Fibroblast of skin of left biceps (primary cell): ENCODE measurements at places on chromosomes 3 and 15.

DNA sequence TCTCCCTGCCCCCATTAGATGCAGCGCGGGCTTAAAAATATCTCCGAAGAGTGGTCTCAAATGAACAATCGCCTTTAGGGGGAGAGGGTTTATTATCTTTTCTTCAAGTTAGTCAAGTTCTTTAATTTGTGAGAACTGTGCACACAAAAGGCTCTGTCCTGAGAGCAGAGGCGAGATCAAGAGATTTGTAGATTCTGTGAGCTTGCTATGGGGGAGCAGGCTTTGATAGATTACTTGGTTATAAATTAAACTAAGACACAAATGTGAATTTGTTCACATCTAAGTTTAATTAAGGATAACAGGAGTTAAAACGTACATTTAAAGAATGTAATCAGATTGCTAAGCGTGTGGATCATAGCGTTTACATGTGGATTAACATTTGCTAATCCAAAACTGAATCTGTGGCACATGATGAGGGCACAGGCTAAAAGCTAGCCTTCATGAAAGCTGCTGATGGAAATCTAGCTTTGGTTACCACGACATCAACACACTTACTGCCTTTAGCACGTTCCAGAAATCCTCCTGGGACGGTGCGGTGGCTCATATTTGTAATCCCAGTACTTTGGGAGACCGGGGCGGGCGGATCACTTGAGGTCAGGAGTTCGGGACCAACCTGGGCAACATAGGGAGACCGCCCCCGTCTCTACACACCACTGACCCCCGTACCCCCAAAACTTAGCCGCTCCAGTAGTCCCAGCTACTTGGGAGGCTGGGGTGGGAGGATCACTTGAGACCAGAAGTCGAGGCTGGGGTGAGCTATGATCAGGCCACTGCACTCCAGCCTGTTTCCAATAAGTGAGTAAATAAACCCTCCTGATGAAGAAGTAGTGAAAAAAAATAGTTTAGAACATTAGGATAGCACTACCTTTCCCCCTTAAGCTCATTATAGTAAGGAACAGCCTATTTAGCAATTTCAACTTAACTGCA lies 1.0 kb upstream of the PRTG start:
- no peak for DNase-seq

DNA sequence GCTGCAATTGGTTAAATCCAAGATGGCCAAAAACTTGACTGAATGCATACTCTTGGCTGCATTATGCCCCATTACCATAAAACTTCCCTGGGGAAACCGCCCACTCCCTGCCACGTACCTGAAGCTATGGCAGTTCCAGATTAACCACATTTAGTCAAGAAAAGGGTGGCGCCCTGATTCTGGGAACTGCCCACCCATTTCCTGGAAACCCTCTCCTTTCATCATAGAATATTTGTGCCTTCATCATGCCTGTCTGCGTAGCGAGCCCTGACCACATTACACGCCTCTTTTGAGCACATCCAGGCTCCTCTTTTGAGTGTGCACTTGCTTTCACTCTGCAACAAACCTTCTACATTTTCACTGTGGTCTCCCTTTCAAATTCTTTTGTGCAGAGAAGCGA lies 5.2 kb downstream of the LINS1 start:
- no peak for DNase-seq

DNA sequence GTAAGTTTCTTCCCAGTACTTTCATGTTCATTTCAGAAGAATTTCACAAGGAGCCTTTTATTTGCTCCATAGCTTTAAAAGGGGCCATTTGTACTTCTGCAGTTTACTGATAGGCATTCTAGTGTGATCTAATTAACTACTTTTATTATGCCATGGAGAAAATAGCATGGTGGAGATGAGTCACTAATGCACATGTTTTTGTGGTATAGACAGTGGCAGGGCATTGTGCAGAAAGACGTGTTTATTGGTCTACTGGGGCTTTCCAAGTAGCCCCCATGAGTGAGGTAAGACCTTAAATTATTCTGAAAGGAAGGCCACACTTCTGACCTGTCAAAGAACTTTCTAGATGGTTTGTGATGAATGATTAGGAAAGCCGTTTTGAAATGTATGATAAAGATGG lies 810.0 kb upstream of the NR2F2 start:
- DNase-seq = no peak

- no peak for DNase-seq
These were observed 68.5 kb downstream of the FMN1 start for GRCh38 chr15:33125894-33126537.

GRCh38 chr3:149023951-149024350 lies 32.6 kb downstream of the GYG1 start:
- no peak for DNase-seq

GRCh38 chr3:11739706-11740105 lies 96.0 kb upstream of the VGLL4 start:
- DNase-seq = no peak

GRCh38 chr3:12759693-12760565 lies 870 bp upstream of the TMEM40 start:
- DNase-seq = no peak

DNA sequence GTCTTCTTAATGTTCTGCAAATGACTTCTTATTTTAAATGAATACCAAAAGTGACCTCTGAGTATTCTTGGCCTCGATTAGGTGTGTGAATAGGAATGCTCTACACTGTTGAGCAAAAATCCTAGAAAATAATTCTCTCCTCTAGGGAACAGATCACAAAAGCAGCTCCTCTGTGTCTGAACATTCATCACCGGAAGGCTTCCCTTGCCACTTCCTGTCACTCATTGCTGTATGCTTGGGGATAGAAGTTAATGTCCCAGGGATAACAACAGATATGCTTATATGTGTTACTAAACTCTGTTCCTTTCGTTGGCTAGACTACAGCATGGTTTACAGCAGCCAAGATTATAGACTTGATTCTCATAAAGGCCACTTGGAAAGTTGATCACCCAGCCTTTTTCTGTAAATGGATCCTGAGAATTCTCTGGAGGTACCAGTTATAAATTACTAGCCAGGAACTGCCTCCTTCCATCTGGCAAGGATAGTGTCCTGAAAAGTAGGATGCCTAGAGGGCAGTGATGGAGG lies 16.0 kb upstream of the PTX3 start:
- no peak for DNase-seq

- no peak for DNase-seq
These were observed 390.3 kb upstream of the AGTR1 start for GRCh38 chr3:148307443-148307843.

- DNase-seq = no peak
These were observed 9.5 kb downstream of the CHSY1 start for GRCh38 chr15:101242160-101242998.

- no peak for DNase-seq
These were observed 6.1 kb downstream of the CELF6 start for GRCh38 chr15:72313881-72314280.

DNA sequence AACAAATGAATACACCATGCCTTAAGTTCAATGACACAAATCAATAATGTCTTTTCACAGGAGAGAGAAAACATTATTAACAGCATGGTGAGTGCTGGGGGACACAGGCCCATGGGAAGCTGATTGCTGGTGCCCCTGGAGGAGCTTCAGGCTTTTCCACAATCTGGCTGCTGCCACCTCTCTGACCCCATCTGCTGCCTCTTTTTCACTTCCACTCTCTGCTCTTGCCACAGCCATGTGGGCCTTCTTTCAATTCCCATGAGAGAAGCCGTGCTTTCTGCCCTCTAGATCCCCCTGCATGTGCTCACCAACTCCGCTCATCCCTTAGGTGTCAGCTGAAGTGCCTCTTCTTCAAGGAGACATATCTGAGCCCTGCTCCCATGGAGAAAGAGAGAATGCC lies 21.0 kb upstream of the CTXND1 start:
- DNase-seq = no peak

DNA sequence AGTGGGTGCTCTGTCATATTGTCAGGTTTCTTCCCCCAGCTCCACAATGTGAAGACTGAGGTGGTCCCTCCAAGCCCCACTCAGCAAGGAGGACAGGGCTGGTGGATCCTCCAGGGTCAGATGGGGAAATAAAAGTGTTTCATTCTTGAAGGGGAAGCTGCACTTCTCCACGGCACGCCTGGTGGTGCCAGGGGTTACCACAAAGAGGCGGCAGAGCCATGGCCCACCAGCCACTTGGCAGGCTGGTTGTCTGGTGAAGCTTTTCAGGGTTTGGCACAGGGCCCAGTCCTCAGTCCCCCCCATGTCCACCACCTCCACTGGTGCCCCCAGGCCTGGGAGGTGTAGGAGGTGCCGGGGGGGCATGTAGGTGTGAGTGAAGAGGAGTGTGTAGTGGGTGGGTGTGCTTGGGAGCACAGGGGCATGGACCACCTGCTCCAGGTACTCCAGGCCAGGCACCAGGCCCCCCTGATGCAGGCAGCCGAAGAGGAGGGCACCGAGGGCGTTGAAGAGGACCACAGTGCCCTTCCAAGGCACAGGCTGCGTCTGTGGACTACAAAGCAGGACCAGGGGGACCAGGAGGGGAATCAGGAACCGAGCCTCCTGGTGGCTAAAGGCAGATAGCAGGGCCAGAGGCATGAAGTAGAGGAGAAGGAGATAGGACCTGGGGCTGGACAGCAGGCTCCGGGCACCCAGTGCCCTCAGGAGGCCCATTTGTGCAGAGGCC lies 5.0 kb upstream of the NCBP2 start:
- DNase-seq = no peak

DNA sequence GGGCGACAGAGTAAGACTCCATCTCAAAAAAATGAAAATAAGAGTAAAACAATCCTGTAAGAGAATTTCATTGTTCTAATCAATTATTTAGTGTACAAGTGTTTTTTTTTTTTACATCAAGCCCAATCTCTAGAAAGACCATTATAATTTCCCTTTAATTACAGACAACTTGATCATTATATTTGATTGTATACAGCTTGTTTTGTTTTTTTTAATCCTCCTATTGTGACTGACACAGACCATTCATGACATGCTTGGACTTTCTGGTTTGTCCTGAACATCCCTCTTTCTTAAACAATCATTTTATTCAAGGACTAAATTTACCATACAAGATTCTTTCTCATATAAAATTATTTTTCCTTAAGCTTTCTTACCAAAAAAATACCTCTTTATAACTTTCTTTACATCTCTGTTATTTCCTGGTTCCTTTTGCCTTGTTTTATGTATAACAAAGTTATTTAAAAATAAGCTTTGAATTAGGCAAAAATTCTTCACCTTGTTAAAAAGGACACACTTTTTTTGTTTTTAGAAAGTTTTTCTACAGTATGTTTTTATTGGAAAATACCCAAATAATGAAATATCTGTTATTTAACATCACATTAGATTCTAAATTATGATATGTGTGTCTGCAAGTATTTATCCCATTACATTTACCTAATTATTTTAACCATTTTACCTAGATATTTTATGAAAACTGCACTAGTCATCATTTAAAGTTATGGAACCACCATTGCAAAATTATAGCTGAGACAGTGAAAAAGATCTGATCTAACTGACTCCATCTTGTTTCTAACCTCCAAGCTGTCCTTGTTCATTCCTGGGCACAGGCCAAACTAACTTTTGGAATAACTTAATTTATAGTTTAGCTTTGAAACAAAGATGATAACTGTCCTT lies 26.1 kb upstream of the GFM1 start:
- no peak for DNase-seq

DNA sequence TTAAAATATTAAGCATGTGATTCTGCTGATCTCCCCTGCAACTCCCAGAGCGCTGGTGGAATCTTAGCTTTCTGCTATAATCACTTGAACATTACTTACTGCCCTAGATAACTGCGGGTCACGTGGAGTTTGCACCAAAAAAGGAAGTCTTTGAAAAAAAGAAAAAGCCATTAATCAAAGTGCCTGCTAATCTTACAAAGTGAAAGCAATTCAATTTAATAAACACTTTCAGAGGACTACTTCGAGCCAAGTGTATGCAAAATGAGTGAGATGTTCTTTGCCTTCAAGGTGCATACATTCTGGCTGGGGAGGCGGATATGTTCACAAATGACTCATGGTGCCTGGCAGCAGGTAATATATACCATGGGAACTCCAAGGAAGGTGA lies 109.9 kb upstream of the GAP43 start:
- no peak for DNase-seq

- DNase-seq = no peak
These were observed 81.3 kb upstream of the RGMA start for GRCh38 chr15:93170329-93170728.

GRCh38 chr3:113374078-113374477 lies 67.2 kb downstream of the CFAP44 start:
- no peak for DNase-seq

- no peak for DNase-seq
These were observed 47.1 kb downstream of the FAH start for GRCh38 chr15:80199869-80200268.

GRCh38 chr3:189419683-189420082 lies 211.5 kb upstream of the TP63 start:
- DNase-seq = no peak

GRCh38 chr15:70754862-70755261 lies 8.5 kb downstream of the UACA start:
- no peak for DNase-seq

GRCh38 chr3:131283862-131284261 lies 97.7 kb upstream of the NUDT16 start:
- DNase-seq = no peak

DNA sequence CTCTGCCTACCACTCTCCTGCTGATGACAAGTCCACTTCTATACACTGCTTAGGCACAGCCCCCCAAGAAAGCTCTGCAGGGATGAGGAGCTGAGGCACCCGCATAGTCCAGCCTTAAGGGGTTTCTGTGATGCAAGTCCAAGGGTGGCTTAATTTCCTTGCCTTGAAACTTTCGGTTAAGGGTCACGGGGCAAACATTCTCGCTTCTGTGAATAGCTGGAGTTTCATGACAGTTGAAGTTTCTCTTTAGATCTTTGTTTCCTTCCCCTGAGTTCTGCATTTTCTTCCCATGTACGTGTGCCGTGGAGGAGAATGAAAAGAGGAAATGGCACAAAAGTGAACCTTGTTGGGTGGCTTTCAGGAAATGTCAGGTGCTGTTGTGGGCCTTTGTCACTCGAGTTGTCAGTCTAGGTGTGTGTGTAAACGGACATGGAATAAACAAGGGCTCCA lies 7.0 kb downstream of the GPR160 start:
- no peak for DNase-seq

GRCh38 chr3:171163101-171164066 lies 136.9 kb upstream of the SLC2A2 start:
- no peak for DNase-seq

DNA sequence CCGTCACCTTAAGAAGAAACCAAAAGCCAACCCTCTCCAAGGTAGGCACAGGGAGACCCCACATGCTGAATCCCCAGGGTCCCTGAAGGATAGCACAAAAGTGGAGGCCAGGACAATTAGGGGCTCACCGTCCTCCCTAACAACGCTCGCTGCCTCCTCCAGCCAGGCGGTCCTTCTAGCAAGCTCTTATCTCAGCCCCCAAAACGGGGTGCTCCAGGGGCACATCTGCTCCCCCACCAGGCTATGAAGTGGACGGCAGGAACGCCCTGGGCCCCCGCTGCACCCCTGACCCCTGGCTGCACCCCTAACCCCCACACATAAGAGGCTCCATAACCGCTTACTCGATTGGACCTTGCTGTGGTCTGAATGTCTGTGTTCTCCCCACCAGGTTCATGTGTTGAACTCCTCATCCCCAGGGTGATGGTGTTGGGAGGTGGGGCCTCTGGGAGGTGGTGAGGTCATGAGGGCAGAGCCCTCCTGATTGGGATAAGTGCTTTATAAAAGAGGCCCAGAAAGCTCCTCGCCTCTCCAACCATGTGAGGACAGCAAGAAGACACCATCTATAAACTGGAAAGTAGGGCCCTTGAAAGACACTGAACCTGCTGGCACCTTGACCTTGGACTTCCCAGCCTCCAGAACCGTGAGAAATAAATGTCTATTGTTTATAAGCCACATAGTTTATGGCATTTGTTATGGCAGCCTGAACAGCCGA lies 153.3 kb downstream of the NUP210 start:
- no peak for DNase-seq

GRCh38 chr15:100341239-100341749 lies 481 bp downstream of the ADAMTS17 start:
- no peak for DNase-seq

- no peak for DNase-seq
These were observed 83.6 kb upstream of the CCDC39 start for GRCh38 chr3:180762866-180763265.
